RKO (cell line): ENCODE measurements at places on chromosomes 12 and 14.

DNA sequence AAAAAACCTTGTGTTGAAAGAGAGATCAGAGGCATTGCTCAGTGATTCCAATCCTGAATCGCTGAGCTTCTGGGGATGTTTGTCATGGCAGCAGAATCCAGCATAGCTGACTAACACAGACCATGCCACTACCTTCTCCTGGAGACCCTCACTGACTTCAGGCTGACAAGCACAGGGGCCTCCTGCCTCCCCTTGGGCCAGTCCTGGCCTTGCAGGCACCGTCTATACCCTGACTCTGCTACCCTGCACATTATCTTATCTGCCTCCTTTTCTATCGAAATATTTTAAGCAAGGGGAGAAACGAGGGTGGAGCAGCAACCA is 139.8 kb downstream of the KIF26A start:
- no peak for DNase-seq

GRCh38 chr12:92546635-92547348 is 156.0 kb upstream of the PLEKHG7 start:
- DNase-seq, result no peak

DNA sequence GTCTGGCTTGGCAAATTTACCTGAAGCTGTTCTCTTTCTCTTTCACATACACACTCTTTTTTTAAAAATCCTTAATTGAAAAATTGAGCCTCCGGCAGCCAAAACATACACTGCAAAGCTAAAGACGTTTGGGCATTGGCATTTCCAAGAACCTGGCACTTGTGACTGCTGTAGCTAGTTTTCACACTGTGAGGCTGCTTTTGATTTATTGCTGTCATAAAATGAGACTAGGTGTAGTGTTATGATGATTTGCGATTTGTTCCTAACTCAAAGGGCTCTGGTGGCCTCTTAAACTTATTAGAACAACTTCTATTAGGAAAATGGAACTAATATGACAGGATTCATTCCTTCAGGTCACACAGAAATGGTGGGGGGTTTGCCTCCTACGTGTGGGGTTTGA is 377.1 kb upstream of the FAR2 start:
- DNase-seq, result no peak

DNA sequence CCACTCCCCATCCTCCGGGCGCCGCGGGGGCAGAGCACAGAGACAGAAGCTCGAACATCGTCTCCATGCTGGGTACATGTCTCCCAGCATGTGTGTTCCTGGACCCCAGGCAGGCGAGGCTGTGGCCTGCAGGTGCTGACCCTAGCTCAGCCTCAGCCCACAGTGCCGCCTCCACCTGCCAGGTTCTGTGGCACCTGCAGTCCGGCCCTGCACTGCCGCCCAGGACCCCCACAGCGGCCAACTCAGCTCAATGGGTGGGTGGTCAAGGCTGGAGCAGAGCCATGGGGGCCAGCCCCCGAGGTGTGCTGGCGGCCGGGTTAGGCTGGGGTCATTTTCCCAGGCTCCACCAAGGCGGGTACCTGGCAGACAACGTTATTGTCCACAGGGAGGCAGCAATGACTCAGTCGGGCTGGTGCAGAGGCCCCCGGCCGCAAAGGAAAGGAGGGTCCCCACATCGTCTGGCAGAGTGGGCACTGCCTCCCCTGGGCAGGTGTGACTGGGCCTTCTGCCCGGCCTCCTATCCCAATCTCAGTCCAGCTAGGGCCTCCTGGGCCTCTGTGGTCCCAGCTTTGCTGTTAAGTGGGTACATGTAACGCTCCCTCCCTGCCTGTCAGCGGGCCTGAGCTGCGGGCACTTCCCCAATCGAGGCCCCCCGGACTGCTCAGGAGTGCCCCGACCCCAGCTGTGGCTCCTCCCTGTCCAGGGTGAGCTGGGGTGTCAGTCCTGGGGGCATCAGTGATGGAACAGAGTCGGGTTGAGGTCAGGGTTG is 20.2 kb upstream of the NUDT14 start:
- DNase-seq, result no peak

DNA sequence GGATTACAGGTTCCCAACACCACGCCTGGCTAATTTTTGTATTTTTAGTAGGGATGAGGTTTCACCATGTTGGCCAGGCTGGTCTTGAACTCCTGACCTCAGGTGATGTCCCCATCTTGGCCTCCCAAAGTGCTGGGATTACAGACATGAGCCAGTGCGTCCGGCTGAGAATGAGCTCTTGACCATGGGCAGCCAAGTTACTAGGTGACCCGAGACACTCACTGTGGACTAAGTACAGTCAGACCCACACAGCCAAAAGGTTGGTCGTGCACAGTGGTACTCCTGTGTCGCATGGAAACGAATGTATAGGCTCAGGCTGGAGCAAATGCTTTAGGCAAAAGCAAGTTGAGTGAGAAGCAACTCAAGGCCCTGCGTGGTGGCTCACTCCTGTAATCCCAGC is 21.0 kb downstream of the DLK1 start:
- no peak for DNase-seq

DNA sequence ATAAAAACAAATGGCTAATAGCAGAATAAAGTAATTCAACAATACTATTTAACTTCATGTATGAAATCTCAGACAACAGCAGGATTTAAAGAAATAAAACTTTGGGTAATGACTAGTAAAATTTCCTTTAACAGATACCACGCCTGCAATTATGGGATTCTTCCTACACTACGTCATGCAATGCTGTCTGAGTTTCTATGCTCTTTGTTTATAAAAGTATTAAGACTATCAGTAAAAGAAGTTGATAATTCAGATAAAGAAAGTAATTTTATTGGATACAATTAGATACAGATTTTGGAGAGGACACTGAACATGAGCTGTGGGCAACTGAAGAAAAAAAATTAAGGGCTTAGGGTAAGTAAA is 308.4 kb upstream of the LRFN5 start:
- no peak for DNase-seq

GRCh38 chr12:51721282-51721940 is 127.1 kb downstream of the FIGNL2 start:
- no peak for DNase-seq

- DNase-seq, result no peak
Measured at GRCh38 chr14:75905147-75905904, 76.5 kb downstream of the TGFB3 start.

GRCh38 chr12:19482551-19483109 is 43.3 kb downstream of the AEBP2 start:
- no peak for DNase-seq

DNA sequence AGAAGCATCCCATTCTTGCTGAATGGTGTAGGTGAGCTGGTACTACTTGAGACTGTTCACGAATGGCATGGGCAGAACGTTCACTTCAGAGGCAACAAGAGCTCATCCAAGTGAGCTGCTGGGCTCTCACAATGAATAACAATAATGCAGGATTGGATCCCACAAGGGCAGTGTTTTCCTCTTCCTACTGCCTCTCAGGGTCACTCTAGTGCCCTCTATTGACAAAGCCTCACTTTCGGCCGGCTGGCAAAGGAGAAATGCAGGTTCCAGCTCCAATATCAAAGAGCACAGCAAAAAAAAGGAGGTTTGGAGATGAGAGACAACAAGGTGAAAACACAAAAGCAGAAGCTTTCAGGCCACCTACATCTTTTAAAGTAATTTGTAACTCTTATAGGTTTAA is 74.6 kb upstream of the MYF6 start:
- DNase-seq, result no peak

- no peak for DNase-seq
Measured at GRCh38 chr12:12404297-12404696, 47.4 kb downstream of the BORCS5 start.

DNA sequence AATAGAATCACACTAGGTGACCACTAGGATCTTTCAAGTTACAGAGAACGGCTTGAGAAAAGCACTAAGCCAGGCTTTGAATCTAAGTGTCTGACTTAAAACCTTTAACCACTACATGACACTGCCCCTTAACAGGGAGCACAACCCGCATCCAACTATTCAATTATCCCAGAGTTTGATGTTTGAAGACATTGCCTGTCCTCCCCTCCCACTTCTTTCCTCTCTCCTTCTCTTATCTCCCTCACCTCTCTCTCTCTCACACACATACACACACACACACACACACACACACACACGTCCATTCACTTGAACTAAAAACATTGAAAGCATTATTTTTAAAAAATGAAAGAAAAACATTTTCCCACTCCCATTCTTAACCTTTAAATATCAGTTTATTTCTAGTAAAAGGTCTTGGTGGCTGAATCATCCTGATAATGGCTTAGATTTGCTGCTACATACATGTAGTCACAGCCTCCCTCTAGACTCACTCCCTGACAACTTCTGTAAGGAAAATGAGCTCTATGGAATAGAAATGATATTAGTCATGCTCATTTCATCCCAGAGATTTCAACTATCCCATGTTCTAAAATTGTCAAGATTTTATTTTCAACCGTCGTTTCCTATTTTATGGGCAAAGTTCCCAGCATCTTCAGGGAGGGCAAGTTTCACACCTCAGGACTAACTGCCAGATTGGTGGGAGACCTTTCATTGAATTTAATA is 53.5 kb upstream of the RAP1B start:
- peak; percentile 40 for DNase-seq

GRCh38 chr14:61730756-61731373 is 31.4 kb upstream of the SNAPC1 start:
- peak; percentile 11 for DNase-seq

DNA sequence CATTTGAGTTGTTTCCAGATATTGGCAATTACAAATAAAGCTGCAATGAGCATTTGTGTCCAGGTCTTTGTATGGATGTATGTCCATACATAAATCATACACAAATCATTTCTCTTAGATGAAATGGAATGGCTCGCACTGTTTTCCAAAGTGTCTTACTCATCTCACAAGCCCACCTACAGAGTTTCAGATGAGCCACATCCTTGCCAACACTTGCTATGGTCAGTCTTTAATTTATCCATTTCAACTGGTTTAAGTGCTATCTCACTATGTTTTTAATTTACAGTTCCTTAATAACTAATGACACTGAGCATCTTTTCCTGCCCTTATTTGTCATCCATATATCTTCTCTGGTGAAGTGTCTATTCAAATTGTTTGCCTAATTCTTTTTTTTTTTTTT is 132.9 kb upstream of the DIO3 start:
- DNase-seq, result no peak

DNA sequence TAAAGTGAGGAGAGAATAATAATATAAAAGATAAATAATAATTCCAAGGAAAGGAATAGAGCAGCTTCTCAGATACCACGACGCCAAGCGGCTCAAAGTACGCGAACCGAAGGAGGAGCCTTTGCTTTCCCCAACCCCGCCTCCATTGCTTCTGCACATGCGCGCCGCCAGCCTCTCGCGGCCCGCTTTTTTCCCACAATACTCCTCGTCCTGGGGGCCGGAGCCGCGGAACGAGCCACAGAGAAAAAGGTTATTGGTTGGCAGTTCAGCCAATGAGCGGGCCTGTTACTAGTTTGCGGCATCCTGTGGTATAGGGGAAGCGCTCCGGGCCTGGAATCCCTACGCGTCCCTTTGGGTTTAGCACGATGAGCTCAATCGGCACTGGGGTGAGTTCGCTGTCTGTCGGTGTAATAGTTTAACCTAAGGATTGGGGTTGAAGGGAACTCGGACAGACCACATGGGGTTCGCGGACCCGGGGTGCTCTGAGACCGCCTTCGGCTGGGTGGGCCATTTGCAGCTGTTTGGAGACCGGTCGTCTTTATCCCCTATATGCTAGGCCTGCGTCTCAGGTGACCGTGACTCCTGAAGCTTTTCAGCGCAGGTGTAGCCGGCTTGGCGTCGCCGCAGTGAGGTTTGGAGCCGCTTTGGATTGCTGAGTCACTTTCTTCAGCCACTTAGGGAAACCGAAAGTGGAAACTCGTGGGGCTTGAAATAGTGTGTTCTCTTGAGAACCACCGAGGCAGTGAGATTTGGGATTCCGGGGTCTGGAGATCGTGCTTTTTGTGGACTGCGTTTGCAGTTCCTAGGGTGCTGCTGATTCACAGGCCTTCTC is at the start of gene PSMA3:
Gene PSMA3 (plus strand): TSS at position 288 of the 832 bp plus-strand sequence. CDS start 78 bp downstream, at position 366.
- DNase-seq, result peak; percentile 98

- DNase-seq, result no peak
Measured at GRCh38 chr12:98469109-98469508, 46.3 kb upstream of the TMPO start.

- no peak for DNase-seq
Measured at GRCh38 chr12:10031321-10031720, 839 bp downstream of the CLEC9A start.

GRCh38 chr12:109261087-109261486 is 48.0 kb downstream of the FOXN4 start:
- DNase-seq, result no peak

GRCh38 chr14:93103392-93104080 is 12.2 kb downstream of the ITPK1 start:
- DNase-seq, result no peak

GRCh38 chr12:107318806-107319532 is 225.6 kb upstream of the CRY1 start:
- DNase-seq, result peak; percentile 65

GRCh38 chr12:6056406-6057240 is 67.8 kb downstream of the VWF start:
- DNase-seq, result no peak

DNA sequence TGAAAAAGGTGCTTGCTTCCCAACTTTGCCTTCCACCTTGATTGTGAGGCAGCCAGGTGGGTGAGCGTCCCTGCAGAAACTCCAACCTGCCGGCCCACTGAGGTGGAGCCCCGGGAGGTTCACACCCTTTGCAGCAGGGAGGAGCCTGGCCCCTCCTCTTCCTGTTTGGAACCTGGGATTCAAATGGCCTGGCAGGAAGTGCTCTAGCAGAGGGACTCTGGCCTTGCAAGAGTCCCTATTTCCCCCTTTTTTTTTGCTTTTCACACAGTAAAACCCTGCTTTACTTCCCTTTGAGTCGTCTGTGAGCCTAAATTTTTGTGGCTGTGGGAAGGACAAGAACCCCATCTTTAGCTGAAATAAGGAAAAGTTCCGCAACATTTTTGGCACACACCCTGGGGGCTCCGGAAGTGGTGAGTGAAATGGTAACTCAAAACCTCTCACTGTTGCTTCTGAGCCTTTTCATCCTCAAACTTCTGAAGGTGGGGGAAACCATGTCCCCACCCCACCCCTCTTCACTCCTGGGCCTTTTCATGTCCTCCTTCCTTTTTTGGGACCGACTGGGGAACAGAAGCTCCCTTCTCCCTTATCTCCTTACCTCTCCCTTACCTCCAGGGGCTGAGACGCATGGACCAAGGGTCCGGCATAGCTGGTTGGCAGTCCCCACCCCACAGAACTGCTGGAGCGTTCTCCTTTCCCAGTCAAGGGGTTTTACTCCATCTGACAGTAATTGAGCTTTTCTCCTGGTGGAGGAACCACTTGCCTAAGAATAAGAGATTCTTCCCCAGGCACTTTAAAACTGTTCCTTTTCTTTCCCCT is 102.0 kb downstream of the KCNMB4 start:
- no peak for DNase-seq
